Frontal cortex (tissue), 4 donors: ENCODE measurements at places on chromosomes 6 and 20. TPM values are rescaled to one million over a fixed set of nuclear protein-coding genes. Genes with fewer than 3 reads are reported as not detected.

DNA sequence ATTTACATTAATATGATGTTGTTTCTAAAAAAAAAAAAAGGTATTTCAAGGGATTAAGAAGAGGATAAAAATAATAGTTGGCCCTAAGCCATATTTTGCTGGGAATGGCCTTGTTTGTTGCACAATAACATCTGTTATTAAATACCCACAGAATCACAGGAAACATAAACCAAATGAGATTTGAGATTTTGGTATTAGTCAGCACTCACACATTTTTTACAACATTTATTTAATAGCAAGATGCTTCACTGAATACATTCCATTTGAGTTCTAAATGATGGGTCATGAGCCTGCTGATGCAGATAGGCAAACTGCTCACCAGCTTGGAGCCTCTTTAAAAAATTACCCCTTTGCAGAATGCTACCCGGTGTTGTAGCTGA is 92.9 kb upstream of the ENPP5 start:
- DNase-seq: no peak

DNA sequence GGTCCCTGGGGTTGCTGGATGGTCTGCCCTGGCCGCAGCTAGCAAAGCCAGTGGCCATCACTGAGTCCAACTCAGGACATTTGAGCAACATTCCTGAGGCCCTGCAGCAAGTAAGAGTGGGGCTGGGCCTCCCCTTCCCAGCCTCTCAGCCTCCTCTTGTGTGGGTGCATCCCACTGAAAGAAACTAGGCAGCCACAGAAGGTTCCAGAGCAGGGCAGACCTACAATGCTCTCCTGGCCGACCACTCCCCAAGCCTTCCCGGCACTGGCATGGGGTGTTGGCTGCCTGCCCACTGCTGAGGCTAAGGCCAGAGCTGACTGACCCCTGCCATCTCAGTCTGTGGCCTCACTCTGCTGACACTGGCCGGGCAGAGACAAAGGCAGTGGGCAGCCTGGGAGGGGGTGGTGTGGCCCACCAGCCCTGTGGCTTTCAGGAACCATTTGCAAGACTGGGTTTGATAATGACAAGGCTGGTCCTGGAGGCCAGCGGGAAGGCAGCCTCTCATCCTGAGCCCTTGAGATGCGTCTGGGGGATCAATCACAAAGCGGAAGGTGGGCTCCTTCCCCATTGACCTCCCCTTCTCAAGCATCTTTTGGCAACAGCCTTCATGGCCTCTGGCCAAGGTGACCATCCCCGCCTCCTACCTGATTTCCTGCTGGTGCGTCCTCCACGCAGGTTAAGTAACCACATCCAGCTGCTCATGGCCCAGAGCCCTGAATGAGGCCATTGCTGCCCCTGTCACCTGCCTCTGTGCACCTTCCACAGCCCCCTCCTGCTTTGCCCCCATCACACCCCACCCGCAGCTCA is 9.6 kb downstream of the DLGAP4 start:
- no peak for DNase-seq

DNA sequence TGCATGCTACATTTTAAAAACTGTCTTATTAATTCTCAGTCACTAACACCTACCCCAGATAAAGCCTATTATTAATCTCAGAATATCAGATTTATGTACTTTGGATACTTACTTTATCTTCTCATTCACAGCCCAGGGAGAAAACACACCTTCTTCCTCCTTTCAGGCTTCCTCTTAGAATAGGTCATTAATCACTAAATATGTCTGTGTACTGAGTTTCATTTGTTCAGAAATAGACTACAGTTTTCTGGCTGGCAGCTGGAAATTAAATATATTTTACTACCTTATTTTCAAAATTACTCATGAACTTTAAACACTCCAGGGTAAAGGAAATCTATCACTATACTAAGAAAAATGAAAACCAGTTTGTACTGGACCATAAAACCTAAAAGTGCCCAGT is 147.7 kb upstream of the DST start:
- DNase-seq: no peak

GRCh38 chr6:127841811-127842210 is 59.0 kb downstream of the THEMIS start:
- no peak for DNase-seq

The MYL9 gene
- 0.41 TPM for total RNA-seq

- DNase-seq: no peak
Observed at GRCh38 chr20:43534791-43535350, 24.0 kb upstream of the SGK2 start.

- DNase-seq: no peak
Observed at GRCh38 chr20:63568986-63569949, 4.8 kb downstream of the HELZ2 start.
